ENCODE measurements at places on chromosomes 6 and 20.
A peak's percentile ranks its signal among the peaks of the same experiment; 100 is the strongest.

DNA sequence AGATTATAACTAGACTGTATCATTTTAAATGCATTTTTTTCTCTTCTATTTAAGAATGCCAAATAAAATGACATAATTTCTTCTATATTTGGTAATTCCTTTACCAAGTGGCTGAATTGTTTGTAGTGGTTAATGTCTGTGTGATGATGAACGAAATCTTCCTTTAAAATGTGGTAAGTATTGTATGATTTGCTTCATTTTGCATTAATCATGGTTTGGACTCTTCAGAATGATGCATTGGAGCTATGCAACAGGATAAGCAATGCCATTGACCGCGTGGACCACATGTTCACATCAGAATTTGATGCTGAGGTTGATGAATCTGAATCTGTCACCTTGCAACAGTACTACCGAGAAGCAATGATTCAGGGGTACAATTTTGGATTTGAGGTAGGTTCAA is 99.6 kb downstream of the MAP3K4 start:
- DNase-seq = no peak

GRCh38 chr6:34969662-34970265 is 80.7 kb downstream of the ANKS1A start:
- no peak for DNase-seq

DNA sequence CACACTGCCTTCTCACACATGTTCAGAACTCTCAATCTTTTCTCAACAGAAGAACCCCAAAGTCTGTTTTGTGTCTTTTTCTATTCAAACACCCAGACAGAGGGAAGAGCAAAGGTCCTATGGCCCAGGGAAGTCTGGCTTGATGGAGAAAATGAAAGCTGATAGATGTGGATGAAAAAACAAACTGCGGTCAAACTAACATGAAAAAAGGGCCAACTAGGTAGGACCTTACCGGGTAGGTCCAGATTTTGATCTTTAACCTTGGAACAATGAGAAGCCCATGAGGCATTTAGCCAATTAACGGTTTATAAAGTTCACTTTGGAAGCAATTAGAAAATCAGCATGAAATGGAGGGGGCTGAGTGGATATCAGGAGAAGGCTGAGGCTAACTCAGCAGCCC is 507.7 kb upstream of the SLC35B3 start:
- no peak for DNase-seq

GRCh38 chr6:12785301-12785700 is 68.7 kb downstream of the PHACTR1 start:
- no peak for DNase-seq

DNA sequence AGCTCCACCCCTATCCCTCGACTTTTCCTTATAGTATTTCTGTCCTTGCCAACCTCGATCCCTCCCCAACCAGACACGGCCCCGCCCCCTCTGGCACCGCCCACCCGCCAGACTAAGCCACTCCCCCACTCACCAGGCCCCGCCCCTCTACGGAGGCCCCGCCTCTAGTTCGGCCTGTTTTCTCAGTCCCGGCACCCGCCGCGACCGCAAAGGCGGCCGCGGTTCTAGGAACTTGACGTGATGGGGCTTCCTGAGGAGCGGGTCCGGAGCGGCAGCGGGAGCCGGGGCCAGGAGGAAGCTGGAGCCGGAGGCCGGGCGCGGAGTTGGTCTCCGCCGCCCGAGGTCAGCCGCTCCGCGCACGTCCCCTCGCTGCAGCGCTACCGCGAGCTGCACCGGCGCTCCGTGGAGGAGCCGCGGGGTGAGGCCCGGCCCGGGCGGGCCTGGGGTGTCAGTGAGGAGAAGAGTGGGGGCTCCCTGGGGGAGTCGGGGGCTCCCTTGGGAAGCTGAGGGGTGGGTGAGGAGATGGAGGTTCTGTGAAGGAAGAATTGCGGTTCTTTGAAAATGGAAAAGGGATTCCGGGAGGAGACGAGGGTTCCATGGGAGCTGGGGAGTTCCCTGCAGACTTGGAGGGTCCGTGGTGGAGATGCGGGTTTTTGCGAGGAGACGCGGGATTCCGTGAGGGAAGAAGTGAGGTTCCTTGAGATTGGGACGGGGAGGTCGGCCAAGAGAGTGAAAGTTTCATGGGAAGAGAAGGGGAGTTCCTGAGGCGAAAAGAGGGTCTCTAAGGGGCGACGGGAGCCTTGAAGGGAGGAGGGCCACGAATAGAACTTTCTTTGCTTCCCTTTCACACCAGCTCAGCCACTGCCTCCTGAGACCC is at the start of gene ACSS2:
Gene ACSS2 (plus strand): TSS at position 207 of the 877 bp plus-strand sequence. CDS start 34 bp downstream, at position 241.
- no peak for DNase-seq

GRCh38 chr20:58716476-58717277 is 24.1 kb downstream of the NPEPL1 start:
- no peak for DNase-seq

GRCh38 chr6:146770965-146771735 is 172.4 kb downstream of the ADGB start:
- peak; percentile 99 for DNase-seq

GRCh38 chr6:54291146-54291545 is 17.1 kb upstream of the TINAG start:
- peak; percentile 67 for DNase-seq

DNA sequence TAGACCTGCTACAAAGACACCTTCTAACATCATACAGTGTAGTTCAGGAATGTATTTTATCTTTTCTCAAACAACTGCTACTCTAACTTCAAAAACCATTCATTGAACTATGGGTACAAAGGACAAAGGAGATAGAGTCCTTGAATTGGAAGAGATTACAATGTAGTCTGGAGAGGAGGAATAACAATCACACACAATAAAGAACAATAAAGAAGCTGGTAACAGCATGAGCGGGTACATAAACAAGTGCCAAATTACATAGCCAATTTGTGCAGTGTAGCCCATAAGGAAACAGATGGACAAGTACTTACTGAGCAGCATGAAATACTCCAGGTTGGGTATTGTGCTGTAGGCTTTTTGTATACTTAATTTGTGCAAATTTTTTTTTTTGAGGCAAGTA is 44.3 kb downstream of the OSTM1 start:
- no peak for DNase-seq

- peak; percentile 82 for DNase-seq
These were observed 3.0 kb upstream of the GOPC start for GRCh38 chr6:117605169-117605826.

DNA sequence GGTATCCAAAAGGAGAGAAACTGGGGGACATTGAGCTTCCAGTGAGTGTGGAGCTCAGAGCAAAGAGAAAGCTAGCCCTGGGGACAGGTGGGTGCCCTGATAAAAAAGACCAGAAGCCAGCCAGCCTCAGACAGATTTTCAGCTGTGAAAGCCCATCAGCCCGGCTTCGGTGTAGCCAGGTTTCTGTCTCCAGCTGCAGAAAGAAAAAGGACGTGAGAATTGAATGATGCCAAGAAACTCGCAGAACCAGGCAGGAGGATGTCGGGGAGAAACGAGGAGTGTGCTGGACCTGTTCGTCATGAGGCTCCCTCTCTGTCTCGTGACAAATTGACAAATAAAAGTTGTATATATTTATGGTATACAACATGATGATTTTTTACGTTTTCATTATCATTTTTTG is 63.3 kb downstream of the CDH4 start:
- DNase-seq = no peak

- DNase-seq = peak; percentile 40
These were observed 38.6 kb downstream of the OVOL2 start for GRCh38 chr20:18019068-18019467.

- no peak for DNase-seq
These were observed 301.4 kb upstream of the CDYL start for GRCh38 chr6:4474810-4475209.

DNA sequence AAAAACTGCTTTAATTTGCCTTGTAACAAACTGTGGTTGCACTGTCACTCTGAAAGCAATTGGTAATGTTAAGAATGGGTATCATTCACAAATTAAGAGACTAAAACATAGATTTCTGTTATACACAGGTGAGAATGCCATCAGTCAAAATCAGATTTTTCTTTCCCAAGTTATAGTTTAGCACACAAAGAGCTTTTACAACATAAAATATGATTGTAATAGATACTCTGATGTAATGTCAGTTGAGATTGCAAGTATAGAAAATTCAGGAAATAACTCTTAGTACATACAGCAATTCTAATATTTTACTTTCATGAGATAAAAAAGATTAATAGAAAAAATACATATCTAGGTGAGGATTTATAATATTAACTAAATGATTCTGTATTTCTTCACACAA is 2.3 kb upstream of the ME1 start:
- DNase-seq = no peak

DNA sequence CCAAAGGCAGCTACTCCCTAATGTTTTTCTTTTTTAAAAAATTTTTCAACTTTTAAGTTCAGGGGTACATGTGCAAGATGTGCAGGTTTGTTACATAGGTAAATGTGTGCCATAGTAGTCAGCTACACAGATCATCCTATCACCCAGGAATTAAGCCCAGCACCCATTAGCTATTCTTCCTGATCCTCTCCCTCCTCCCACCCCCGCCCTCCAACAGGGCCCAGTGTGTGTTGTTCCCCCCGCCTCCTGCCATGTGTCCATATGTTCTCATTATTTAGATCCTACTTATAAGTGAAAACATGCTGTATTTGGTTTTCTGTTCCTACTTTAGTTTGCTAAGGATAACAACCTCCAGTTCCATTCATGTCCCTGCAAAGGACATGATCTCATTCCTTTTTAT is 12.4 kb downstream of the TRIM15 start:
- DNase-seq = no peak

DNA sequence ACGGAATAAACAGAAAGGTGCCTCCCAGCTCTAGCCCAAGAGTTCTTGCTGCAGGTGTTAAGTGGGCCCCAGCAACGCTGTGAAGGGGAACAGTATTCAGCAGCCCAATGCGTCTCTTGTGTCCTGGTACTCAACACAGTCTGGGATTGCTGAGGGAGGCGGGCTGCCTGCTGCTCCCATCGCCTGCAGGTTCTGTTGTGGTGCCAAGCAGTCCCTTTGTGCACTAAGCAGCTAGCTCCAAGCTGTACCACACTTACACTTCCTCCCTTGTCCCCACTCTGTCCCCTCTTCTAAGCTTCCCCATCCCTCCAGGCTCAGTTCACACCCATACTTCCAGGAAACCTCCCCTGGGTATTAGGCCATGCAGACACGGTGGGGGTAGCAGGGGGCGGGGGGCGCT is 92.7 kb downstream of the AGPAT4 start:
- no peak for DNase-seq

- DNase-seq = peak; percentile 71
These were observed 36.0 kb downstream of the CCN2 start for GRCh38 chr6:131914967-131915751.

GRCh38 chr6:140609956-140610355 is 1235.5 kb upstream of the CITED2 start:
- DNase-seq = no peak

DNA sequence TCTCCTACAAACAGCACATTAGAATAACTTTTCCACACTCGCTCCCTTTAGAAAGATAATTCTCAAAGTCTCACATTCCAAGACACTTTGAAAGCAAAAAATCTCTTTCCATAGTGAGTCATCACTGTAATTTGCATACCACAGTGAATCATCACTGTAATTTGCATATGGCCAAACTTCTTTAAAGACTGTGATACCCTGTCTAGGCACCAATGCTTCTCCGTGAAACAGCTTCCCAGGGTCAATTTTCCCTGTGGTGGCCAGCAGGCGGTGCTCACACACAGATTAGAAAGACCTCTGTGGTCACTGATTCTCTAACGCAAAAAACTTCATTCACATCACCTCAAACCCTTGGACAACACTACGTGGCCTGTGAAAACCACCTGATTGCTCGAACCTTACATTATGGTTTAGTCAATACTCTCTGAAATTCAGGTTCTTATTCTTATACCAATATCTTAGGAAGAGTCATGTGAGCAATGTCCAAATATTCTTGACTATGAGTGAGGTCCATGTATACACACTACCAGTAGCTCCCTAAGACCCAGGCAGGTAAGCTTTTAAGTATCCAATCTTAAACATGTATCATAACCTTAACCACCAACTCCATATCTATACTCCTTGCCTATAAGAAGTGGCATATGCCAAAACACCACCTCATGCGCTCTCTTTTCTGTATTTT is 78.5 kb upstream of the PHACTR1 start:
- DNase-seq = peak; percentile 80

GRCh38 chr6:87407561-87407900 is 241 bp upstream of the CFAP206 start:
- DNase-seq = peak; percentile 42

- no peak for DNase-seq
These were observed 39.3 kb upstream of the PRDM1 start for GRCh38 chr6:106046854-106047200.

- DNase-seq = no peak
These were observed 6.7 kb downstream of the SDC4 start for GRCh38 chr20:45341579-45341938.

DNA sequence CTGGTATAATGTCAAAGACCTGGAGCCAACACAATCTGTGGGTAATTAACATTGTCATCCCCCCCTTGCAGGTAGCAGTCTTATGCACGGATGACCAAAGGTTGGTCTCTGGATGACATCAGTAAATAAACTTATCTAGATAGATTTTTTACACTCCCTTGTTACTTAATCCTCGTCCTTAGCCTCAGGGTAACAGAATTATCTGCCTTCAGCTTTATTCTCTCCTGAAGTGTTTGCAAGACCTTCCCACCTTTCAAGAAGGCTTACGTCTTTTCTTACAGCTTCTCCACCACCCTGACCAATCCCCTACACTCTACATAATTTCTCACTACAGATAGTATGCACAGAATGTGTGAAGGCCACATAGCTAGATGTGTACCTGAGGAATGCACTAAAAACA is 434.8 kb upstream of the HTR1E start:
- no peak for DNase-seq

DNA sequence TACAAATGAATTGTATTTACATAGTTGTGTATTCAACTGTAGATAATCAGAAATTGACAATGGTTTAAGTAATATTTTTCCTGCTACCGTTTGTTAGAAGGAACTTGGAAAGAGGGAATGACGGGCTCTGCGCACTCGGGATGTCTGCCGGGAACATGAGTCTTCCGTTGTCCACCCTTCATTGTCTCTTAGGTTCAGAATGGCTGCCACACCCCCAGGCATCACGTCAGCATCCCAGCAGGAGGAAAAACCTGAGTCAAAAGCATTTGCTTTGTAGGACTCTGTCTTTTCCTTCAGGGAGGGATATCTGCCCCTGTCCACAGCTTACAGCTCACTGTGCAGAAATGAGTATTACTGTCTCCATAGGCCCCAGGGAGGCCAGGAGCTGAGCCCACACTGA is 331.2 kb downstream of the THBS2 start:
- DNase-seq = no peak

- no peak for DNase-seq
These were observed 6.9 kb upstream of the RPL10A start for GRCh38 chr6:35461270-35461669.

DNA sequence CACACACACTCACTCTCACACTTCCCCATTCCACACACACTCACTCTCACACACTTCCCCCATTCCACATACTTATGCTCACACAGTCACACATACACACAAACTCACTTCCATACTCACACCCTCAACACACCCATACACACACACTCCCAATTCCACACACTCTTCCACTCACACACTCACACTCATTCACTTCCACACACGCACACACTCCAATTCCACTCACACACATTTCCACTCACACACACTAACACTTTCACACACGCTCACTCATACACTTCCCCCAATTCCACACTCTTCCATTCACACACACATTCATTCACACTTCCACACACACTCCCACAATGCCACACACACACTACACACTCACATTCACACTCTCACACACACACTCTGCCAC is 8.0 kb upstream of the OSBPL2 start:
- DNase-seq = no peak
